CD4-positive, alpha-beta T cell treated with Interleukin-17A for 4 hours (primary cell): ENCODE measurements at places on chromosomes 6 and 20.

- DNase-seq = peak; percentile 71
Observed at GRCh38 chr20:10511509-10512251, 76.6 kb downstream of the SLX4IP start.

GRCh38 chr6:13421425-13422059 lies 65.9 kb downstream of the GFOD1 start:
- no peak for DNase-seq

DNA sequence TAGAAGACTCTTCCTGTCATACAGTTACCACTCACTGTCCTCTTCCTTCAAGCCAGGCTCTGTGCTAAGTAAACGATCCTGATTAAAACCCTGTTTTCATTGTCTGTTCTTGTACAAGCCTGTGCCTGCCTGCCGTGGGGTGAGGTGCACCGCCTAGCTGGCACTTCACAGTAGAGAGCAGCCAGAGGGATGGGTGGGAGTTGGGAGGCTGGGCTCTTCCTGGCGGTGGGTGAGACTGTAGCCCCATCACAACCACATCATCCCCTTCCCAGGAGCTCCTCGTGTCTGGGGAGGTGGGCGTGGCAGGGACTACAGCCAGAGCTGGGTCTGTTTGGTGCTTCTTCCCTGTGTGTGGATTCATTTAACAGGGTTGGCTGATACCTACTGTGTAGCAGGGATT lies 382.0 kb downstream of the TAF4 start:
- no peak for DNase-seq

- no peak for DNase-seq
Observed at GRCh38 chr6:118649918-118650581, 1.3 kb downstream of the CEP85L start.

DNA sequence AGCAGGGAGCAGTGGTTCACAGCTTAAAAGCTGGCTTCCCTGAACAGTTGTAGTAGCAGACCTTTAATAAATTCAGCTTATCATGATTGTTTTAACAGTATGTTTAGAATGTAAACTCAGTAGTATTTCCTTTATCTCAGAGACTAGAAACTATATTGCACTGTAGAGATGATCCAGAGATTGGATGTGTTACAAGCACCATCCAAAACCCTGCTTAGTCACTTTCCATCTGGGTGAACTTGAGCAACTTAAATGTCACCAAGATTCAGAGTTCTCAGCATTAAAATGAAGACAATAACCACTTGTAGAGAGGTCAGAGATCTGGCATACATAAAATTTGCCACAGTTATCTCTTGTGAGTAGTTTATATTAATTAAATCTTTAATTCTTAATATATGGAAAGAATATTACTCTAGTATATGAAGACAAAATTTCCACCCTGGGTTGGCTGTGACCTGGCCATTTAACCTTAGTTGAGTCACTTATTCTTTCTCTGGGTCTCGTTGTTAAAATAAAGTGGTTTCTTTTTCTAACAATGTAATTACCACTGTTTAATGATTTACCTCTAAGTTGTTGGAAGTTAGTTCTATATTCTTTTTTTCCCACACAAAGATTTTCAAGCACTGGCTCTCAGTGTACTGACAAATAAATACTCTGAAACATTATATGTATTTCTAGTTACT lies 239.2 kb upstream of the FKBP1C start:
- no peak for DNase-seq

- DNase-seq = no peak
Observed at GRCh38 chr6:20564269-20564668, 30.0 kb downstream of the CDKAL1 start.

DNA sequence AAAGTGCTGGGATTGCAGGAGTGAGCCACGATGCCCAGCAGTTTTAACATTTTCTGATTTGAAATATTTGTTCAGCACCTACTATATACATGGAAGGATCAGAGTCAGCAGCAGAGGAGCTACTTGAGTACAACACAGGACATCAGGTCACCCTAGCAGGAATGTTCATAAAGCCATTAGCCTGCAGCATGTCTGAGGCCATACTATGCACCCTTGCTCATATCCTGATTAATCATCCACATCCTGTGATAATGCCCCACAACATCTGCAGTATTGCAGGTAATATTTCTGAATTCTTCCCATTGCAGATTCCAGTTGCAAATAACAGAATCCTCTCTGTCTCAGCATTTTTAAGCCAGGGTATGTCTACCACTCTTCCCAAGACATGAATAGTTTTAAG lies 171.0 kb upstream of the PRND start:
- no peak for DNase-seq

DNA sequence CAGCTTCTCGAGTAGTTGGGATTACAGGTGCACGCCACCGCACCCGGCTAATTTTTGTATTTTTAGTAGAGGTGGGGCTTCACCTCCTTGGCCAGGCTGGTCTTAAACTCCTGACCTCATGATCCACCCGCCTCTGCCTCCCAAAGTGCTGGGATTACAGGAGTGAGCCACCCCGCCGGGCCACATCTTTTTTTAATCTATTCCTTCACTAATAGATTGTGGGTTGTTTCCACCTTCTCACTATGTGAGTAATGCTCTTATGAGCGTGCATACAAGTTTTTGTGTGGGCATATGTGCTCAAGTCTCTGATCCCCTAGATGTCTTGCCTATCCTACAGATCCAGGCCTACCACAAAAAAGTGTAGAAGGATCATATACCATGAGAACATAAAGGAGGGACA lies 30.7 kb downstream of the CARMIL1 start:
- DNase-seq = no peak

DNA sequence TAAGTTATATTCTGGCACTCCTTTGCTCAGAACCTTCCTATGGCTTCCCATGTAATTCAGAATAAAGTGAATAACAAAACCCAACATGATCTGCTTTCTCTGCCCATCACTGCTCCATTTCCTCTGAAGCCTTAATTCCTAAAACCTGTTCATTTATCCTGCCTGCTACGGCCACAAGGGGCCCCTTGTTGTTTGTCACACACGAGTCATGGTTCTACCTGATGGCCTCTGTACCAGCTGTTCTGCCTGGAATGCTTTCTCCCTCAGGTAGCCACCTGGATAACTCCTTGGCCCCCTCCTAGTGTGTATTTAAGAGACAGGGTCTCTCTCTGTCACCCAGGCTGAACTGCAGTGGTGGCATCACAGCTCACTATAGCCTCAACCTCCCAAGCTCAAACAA lies 26.8 kb downstream of the ERGIC3 start:
- no peak for DNase-seq

DNA sequence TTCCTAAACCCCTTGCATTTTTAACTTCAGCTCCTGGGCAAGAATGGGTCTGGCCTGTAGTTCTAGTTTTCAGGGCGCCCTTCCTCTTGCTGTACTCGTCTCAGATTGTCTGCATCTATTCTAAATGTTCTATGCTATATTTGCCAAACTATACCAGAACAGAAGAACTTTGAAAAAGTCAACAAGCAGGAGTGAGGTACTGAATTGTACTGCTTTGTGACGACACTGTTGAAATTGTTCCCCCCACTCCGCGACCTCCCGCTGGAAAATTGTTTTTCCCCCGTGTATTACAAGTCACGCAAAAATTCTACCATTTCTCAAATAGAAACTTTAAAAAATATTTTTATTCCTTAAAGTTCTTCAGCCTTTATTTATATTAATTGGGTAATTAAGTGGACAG lies 73.9 kb downstream of the CBFA2T2 start:
- DNase-seq = no peak

DNA sequence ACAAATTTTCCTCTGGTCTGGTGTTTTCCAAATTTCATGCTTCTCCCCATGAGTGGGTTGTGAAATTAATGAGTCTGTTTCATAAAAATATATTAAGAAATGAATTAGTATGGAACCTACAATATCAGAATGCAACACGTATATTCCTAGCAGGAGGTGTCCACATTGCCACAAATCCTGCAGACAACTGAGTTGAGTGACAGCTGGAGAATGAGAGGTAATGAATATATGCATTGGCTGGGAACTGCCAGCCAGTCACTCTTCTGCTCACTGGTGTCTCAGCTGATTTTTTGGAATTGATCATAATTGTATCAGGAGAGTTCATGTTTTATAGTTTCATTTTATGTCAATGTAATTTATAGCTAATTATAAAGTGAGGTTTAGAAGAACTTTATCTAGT lies 6.3 kb upstream of the ARFGEF3 start:
- DNase-seq = no peak

GRCh38 chr6:139520321-139520768 lies 145.9 kb upstream of the CITED2 start:
- DNase-seq = no peak

DNA sequence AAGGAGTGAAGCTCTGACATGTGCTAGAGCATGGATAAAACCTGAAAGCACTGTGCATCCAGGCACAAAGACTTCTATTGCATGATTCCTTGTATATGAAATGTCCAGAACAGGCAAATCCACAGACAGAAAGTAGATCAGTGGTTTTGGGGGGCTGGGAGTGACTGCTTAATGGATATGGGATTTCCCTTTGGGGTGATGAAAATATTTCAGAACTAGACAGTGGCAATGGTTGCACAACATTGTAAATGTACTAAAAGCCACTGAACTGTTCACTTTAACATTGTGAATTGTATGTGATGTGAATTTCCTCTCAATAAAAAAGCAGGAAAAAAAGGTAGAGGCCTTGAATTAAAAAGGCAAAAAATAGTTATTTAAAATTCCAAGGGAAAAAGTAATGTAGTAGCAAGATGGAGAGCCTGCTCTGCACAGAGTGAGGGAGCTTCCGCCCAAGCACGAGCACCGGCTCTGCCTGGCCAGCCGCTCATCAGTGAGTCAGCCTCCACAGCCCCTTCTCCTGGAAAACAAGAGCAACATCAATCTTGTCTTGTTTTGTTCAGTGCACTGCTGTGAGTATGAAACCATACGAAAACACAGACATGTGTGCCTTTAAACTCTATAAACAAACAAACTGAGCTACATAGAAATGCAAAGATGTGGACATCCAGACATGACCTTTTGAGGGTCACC lies 74.6 kb upstream of the THBS2 start:
- DNase-seq = no peak

- DNase-seq = no peak
Observed at GRCh38 chr6:29976253-29976587, 33.9 kb downstream of the HLA-A start.

DNA sequence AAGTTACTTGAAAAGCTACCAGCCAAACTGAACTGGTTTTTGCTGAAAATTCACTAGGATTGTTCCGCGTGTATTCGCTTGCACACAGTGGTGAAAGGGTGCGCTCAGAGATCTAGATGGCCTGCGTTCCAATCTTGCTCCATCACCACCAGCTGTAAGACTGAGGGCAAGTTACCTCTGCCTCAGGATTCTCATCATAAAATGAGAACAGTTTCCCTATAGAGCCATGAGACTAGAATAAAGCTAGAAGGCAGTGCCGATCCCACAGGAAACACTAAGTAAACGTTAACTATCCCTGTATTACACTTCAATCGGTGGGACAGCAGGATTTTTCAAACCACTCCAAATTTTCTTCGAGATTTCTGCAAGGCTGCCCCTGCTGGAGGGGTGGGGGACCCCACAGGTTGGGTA lies 838 bp downstream of the AHCY start:
- DNase-seq = no peak
